Endodermal cell (in vitro differentiated cells): ENCODE measurements at places on chromosomes 4 and X. TPM values are rescaled to one million over a fixed set of nuclear protein-coding genes. Genes with fewer than 3 reads are reported as not detected.
A peak's percentile ranks its signal among the peaks of the same experiment; 100 is the strongest.

GRCh38 chr4:1398681-1399507 lies 7.3 kb downstream of the NKX1-1 start:
- DNase-seq = no peak

DNA sequence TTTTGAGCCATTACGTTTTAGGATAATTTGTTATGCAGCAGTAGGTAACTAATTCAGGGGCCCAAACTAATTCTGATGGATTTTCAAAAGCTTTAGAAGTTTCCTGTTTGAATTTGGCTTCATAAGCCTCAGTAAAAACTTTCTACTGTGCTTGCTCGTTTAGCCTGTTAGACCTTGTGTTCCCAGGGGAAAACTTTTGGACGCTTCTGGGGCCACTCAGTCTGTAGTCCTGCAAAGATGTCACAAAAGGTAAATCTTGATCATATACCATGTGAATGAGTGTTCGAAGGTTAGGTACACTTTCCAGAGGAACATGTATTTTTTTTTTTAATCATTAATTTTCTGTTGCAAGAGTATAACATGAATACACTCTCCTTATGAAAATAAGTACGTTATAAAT lies 70.7 kb downstream of the SUPT20HL2 start:
- DNase-seq = no peak

DNA sequence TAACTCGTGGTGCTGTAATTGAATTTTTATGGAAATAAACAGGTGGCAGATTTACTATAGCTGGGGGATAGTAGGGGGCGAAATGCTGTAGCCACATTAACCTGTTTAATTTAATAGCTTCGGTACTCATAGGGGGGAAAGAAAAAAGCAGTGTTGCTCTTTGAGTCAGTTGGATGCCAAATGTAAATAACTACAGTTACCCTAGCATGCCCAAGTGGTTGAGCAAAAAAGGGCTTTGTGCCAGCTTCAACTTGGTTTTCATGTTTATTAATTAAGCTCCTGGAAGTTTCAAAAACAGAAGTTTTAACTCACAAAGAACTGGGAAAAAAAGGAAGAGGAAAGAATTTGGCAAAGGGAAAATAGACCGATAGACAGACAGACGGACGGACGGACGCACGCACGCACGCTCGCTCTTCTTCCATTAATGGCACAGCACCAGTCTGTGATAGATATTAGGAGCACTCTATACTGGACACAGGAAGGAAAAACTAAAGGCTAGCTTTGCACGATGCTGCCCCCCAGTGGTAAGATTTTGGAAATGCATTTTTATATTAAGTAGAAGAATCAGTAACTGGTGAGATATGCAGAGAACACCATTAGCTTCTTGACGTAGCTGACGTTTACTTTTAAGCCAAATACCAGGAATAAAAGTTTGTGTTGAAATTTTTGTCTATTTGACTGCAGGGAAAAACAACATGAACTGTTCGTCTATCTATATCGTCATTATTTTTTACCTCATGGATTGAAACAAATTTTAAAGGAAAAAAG lies 151.8 kb downstream of the SLC7A11 start:
- peak; percentile 79 for DNase-seq

GRCh38 chr4:26076000-26076587 lies 162.1 kb downstream of the SMIM20 start:
- no peak for DNase-seq

- peak; percentile 14 for DNase-seq
These were observed 95.7 kb upstream of the NKX1-1 start for GRCh38 chr4:1501754-1502500.

DNA sequence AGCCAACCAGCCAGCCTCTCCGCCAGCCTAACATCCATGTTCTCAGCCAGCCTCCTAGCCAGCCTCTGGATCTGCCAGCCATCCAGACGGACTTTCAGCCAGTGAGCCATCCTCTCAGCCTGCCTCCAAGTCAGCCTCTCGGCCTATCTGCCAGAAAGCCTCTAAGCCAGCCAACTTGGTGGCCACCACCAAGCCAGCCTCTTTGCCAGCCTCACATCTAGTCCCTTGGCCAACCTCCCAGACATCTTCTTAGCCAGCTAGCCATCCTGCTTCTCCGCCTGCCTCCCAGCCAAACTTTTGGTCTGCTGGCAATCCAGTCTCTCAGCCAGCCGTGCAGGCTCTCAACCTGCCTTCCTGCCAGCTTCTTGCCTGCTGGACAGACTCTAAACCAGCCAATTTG lies 16.4 kb upstream of the ARAP2 start:
- no peak for DNase-seq

GRCh38 chr4:108512615-108513505 lies 107.5 kb upstream of the RPL34 start:
- DNase-seq = peak; percentile 77

DNA sequence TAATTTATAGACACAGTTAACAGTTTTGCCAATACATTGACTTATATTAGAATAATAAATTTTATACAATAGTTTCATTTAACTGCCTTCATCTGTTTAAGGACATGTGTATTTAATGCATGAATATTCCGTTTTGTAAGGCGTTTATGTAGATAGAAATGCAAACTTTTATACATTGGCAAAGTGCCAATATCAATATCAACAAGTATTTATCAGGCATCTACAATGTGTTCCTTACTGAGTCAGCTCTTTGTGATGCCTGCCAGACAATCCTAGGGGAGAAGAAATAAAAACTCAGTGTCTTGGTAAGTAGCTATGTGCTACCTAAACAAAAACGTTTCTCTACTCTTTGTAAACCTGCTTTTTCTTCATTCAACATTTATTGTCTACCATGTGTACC lies 1142.2 kb downstream of the C4orf33 start:
- DNase-seq = no peak

- DNase-seq = no peak
These were observed 292.9 kb downstream of the IL1RAPL1 start for GRCh38 chrX:28880136-28880535.

DNA sequence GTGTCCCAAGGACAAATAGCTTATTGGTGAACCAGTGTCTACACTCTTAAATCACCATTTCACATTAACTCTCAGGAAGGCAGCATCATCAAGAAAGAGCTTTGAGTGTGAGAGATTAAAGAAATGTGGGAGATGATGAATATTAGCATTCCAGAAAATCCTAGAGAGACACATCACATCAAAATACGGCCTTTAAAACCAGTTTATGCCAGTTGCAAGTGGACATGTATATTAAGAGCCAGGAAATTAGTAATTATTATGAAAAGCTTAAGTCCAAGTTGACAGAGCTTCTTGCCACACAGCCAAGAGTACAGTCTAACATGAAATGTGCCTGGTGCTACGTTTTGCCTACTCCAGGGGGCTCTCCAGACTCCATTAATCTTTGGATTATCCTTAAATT lies 503.0 kb upstream of the BOD1L1 start:
- DNase-seq = no peak

GRCh38 chr4:87032884-87033533 lies 98.2 kb downstream of the AFF1 start:
- DNase-seq = no peak

GRCh38 chr4:76153356-76153755 lies 5.2 kb upstream of the NUP54 start:
- no peak for DNase-seq

GRCh38 chrX:9611436-9612145 lies 146.7 kb downstream of the TBL1X start:
- no peak for DNase-seq

DNA sequence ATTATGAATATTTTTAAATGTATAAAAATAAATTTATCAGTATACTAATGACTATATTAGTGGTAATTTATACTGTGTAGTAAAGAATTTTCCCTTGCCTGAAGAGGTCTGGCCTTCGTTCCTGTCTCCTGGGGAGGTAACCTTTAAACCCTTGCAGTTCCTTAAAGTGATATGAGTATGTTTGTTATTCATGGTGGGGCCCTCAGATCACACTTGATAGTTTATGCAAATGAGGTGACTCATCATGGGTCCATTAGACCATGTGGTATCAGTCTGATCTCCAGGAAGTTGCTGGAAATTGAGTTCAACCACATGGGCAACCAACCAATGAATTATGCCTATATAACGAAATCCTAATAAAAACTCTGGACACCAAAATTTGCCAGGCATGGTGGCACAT lies 904.1 kb downstream of the RPA4 start:
- no peak for DNase-seq

DNA sequence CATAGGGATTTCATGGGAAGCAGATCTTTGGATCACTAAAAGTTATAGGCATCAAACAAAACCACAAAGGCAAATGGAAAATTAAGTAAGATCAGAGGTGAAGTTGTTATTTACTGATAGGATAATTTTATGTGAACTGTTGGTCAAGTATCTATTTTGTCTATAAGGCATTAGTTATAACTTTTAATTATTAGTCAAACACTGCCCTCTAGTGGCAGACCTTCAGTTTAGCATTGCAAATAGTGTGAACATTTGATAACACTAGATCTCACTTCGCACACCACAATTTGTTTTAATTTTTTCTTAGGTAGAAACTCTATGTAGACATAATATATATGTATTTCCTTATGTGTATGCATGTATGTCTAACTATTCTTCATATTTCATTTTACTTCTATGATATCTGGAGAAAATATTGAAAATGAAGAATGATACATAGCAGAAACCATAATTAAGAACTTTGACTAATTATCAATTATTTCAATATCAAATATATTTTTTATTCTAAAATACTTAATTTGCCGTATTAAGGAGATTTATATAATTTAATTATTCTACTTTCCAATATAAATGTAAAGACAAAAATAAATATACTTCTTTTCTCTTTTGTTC lies 214.5 kb upstream of the TACR3 start:
- DNase-seq = no peak

- peak; percentile 86 for DNase-seq
These were observed 149.9 kb downstream of the AMMECR1 start for GRCh38 chrX:110167952-110168451.

GRCh38 chrX:123186801-123187200 lies 2.7 kb downstream of the GRIA3 start:
- no peak for DNase-seq

The ABCD1 gene
- total RNA-seq = 15.8 and 17.9 TPM in 2 replicates

The ARMCX2 gene
- total RNA-seq = 97.1 to 144 TPM (median 136 TPM) in 3 replicates

The ABRAXAS1 gene
- total RNA-seq = 23.9 and 26.6 TPM in 2 replicates

The CPEB2 gene
- 4.8 to 8.7 TPM (median 5.4 TPM) in 3 replicates for total RNA-seq

The RBMXL3 gene
- not detected in 3 replicates for total RNA-seq

The ZAR1 gene
- total RNA-seq = 0.18 and 0.27 TPM in 2 replicates

The F11 gene
- total RNA-seq = not detected in 2 replicates

The IL2 gene
- total RNA-seq = not detected in 2 replicates
